B cell (primary cell): ENCODE measurements at places on chromosomes 11 and 22. TPM values are rescaled to one million over a fixed set of nuclear protein-coding genes. Genes with fewer than 3 reads are reported as not detected.

GRCh38 chr11:86244063-86244521 is 461 bp upstream of the EED start:
- DNase-seq, result no peak

DNA sequence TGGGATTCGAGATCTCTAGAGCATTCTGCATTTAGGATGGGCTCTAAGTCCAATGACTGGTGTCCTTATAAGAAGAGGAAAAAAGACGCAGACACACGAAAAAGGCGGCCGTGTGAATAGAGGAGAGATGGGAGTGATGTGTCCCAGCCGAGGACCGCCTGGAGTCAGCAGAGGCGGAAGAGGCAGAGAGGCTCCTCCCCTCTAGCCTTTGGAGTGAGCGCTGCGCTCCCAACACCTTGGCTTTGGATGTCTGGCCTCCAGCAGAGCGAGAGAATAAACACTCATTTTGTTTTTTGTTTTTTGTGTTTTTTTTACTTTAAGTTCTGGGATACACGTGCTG is 83.0 kb upstream of the RTL6 start:
- DNase-seq, result no peak

The OAF gene
- polyA plus RNA-seq, result 1.9 and 2.8 TPM in 2 replicates

- DNase-seq, result no peak
Observed at GRCh38 chr22:42056757-42057511, 13.7 kb downstream of the NAGA start.

- no peak for DNase-seq
Observed at GRCh38 chr22:44638971-44639760, 62.8 kb upstream of the PRR5 start.

GRCh38 chr11:108847298-108847990 is 182.6 kb downstream of the DDX10 start:
- DNase-seq, result no peak

- DNase-seq, result no peak
Observed at GRCh38 chr11:123249354-123249753, 54.3 kb upstream of the CLMP start.

The MICAL3 gene
- 50.5 and 53.7 TPM in 2 replicates for polyA plus RNA-seq

DNA sequence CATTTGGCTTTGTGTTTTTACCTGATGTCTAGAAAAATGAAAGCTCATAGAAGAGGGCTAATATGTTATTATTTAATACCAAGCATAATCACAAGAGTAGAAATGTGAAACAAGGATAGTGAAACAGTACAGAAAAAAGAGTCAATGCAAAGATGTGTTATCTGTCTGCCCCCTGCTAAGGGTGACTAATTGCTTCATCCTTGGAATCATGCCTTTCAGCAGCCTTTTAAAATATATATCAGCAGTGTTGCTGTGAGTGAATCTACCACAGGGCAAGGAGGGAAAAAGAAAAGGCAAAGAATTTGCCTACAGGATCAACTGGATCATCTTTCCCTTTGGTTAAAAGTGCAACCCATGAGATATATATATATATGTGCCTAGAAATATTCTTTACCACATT is 867.2 kb upstream of the RAG2 start:
- no peak for DNase-seq

- DNase-seq, result no peak
Observed at GRCh38 chr11:100328626-100329340, 358.3 kb upstream of the ARHGAP42 start.

DNA sequence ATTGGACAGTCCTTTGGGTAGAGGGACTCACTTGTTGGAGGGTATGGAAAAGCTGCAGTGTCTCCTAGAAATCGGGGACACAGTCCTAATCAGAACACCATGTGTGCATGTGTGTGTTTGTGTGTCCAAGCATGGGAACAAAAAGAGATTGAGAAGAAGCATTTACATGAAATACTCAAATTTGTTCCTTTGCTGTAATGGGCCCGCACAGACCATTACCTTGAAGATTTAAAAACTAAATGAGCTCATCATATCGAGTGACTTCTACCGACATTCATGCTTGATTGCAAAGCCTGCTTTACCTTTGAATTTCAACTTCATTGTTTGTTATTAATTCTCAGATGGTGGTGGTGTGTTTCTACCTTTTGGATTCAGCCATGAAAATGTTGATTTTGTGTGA is 106.9 kb downstream of the ZBTB16 start:
- DNase-seq, result no peak

The SLC16A8 gene
- not detected in 2 replicates for polyA plus RNA-seq

The KCNK7 gene
- polyA plus RNA-seq, result 2.2 and 5.8 TPM in 2 replicates
